ENCODE measurements at places on chromosomes 6 and 20. TPM values are rescaled to one million over a fixed set of nuclear protein-coding genes. Genes with fewer than 3 reads are reported as not detected.

Gene CARMIL1
- total RNA-seq: 61.5 TPM

Gene ATP6V1G2
- 0.55 TPM for total RNA-seq

Gene ITPR3
- 153 TPM for total RNA-seq

Gene MAFB
- 34.0 TPM for total RNA-seq

Gene CCN5
- total RNA-seq: 147 TPM

Gene GOPC
- 17.4 TPM for total RNA-seq

Gene PTCRA
- 5.7 TPM for total RNA-seq

Gene VSTM2L
- 47.2 TPM for total RNA-seq

Gene CYP39A1
- total RNA-seq: 5.3 TPM

Gene PACSIN1
- total RNA-seq: not detected

Gene ENPP3
- total RNA-seq: 1.1 TPM

Gene TOP1
- total RNA-seq: 41.2 TPM

- no peak for DNase-seq
- H3K4me3 ChIP-seq: no peak overlapping the region
- H3K4me1 ChIP-seq: peaks cover 17% of the 10 kb centered on the region
- no peaks in the 10 kb centered on the region for H3K27me3 ChIP-seq
- H3K36me3 ChIP-seq: no peaks in the 10 kb centered on the region
Measured at GRCh38 chr6:4401408-4402368, 266.3 kb upstream of the ECI2 start.

DNA sequence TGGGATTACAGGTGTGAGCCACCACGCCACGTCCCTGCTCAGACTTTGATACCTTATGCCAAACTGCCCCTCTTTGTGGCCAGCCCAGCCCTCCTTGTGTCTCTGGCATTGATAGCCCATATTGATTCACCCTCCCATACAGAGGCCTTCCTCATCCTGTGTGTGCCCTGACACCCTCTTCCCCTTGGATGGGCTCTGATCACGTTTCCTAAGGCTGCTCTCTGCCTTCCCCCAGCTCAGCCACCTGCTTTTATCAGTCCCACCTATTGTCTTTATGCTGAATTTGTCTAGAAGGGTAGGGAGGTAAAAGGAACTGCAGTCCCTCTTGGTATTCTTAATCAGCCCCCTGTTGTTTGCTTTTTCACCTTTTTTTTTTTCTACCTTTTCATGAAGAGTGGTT, 95.9 kb downstream of the CDKAL1 start:
- H3K27me3 ChIP-seq: no peaks in the 10 kb centered on the region
- H3K4me3 ChIP-seq: no peak overlapping the region
- no peaks in the 10 kb centered on the region for H3K4me1 ChIP-seq
- H3K36me3 ChIP-seq: no peaks in the 10 kb centered on the region
- no peak for DNase-seq

GRCh38 chr6:140095532-140095931, 721.1 kb upstream of the CITED2 start:
- no peaks in the 10 kb centered on the region for H3K36me3 ChIP-seq
- H3K4me3 ChIP-seq: no peak overlapping the region
- no peak for DNase-seq
- no peaks in the 10 kb centered on the region for H3K4me1 ChIP-seq
- no peak overlapping the region for H3K27ac ChIP-seq

GRCh38 chr6:26361544-26361943, 3.5 kb upstream of the BTN3A2 start:
- no peaks in the 10 kb centered on the region for H3K27me3 ChIP-seq
- H3K4me3 ChIP-seq: no peak overlapping the region
- no peak overlapping the region for H3K27ac ChIP-seq
- peaks cover 12% of the 10 kb centered on the region for H3K4me1 ChIP-seq
- H3K36me3 ChIP-seq: no peaks in the 10 kb centered on the region
- DNase-seq: no peak

DNA sequence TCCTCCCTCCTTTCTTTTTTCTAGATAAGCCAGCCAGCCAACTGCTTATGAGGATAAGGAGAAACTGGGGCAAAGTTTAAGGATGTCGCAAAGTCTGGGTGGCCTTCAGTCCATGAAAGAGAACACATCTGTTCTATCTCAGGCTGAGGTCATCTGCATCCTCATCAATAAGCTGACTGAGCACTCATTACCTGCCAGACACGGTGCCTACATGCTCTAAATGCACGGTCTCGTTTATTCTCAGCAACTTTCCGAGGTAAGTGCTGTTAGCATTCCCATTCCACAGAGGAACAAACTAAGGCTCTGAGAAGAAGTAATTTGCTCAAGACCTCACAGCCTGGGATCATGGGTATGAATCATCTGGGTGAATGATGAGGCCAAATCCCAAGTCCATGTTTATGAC, 133.1 kb downstream of the BCAS1 start:
- no peaks in the 10 kb centered on the region for H3K27me3 ChIP-seq
- H3K4me3 ChIP-seq: no peak overlapping the region
- H3K36me3 ChIP-seq: no peaks in the 10 kb centered on the region
- no peak for DNase-seq
- H3K27ac ChIP-seq: no peak overlapping the region

GRCh38 chr20:34110745-34111641, 1.1 kb downstream of the EIF2S2 start:
- peak overlapping the region; percentile 96 for H3K27ac ChIP-seq
- peaks cover 53% of the 10 kb centered on the region for H3K4me1 ChIP-seq
- H3K27me3 ChIP-seq: no peaks in the 10 kb centered on the region

DNA sequence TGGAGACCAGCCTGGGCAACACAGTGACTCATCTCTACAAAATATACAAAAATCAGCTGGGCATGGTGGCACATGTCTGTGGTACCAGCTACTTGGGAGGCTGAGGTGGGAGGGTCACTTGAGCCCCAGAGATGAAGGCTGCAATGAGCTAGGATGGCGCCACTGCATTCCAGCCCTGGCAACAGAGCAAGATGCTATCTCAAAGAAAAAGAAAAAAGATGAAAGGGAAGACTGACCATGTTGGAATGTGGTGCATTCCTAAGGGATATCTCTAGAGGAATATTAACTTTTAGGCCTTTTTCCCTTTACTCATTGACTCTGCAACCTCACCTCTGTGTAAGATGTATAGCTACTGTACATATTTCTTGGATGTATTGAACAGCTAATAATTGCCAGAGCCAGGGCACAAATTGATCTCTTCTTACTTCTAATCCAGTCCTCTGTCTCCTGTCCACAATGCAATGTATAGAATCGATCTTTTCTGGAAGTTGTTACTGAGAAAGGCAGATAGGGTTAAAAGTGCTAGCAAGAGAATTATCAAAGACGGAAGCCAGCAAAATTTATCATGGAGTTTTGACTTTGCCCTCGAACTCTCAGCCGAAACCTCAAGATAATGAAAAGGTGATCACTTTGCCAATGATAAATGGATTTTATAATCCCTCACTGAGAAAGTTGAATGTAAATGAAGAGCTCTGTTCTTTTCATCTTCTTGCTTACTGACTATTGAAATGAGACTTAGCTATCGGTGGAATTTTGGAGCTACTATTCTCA, 46.3 kb downstream of the GCNT2 start:
- no peak overlapping the region for H3K4me3 ChIP-seq
- H3K27ac ChIP-seq: no peak overlapping the region
- H3K27me3 ChIP-seq: no peaks in the 10 kb centered on the region
- H3K4me1 ChIP-seq: no peaks in the 10 kb centered on the region
- no peak for DNase-seq

GRCh38 chr6:155221086-155221485, 42.7 kb upstream of the CLDN20 start:
- H3K4me1 ChIP-seq: no peaks in the 10 kb centered on the region
- DNase-seq: no peak
- no peak overlapping the region for H3K27ac ChIP-seq
- no peaks in the 10 kb centered on the region for H3K36me3 ChIP-seq
- H3K27me3 ChIP-seq: no peaks in the 10 kb centered on the region

DNA sequence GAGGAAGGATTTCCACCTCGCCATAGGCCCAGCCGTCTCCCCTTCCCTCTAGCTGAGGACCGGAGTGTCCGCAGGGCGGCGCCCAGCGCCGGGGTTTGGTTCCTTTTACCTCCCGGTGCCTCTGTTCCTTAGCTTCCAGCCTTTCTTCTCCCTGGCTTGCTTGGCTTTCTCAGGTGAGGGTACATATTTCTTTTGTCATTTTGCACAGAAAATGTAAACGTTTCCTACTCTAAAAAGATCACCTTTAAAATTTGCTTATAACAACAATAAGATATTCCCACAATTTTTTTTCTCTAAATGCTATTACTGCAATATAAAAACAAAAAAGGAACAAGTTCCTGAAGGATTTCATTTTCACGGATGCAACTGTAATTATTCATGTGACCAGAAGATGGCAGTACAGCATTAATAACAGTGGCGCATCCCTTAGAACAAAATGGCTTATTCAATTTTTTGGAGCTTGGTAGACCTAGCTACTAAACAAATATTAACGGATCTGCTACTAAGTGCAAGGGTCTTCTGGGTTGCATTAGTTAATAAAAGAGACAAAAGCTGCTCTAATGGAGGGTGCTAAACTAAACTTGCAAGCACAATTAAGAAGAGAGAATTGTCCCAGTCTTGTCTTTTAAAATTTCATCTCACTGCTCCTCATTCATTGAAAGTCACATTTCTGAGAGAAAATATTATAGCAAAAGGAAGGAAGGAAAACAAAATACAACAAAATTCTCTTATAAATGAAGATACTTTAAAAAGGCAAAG, 172.9 kb downstream of the ADGRG6 start:
- no peaks in the 10 kb centered on the region for H3K4me1 ChIP-seq
- H3K4me3 ChIP-seq: no peak overlapping the region
- H3K36me3 ChIP-seq: no peaks in the 10 kb centered on the region

DNA sequence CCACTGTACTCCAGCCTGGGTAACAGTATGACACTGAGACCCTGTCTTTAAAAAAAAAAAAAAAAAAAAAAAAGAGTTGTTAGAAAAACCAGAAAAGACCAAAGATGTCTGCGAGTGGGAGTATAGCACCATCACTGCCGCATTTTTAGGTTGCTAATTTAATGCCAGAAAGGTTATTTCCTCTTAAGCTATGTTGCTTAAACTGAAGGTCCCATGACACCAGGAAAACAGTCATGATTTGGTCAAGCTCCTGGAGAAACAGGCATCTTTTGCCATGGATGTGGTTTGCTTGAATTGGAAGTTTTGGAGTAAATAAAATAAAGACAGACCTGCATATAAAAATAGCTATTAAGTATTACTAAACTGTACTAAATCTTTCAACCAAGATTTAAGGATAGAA, 68.3 kb upstream of the TNFRSF21 start:
- H3K4me3 ChIP-seq: no peak overlapping the region
- H3K27me3 ChIP-seq: no peaks in the 10 kb centered on the region
- no peak overlapping the region for H3K27ac ChIP-seq
- H3K4me1 ChIP-seq: no peaks in the 10 kb centered on the region
- no peak for DNase-seq

DNA sequence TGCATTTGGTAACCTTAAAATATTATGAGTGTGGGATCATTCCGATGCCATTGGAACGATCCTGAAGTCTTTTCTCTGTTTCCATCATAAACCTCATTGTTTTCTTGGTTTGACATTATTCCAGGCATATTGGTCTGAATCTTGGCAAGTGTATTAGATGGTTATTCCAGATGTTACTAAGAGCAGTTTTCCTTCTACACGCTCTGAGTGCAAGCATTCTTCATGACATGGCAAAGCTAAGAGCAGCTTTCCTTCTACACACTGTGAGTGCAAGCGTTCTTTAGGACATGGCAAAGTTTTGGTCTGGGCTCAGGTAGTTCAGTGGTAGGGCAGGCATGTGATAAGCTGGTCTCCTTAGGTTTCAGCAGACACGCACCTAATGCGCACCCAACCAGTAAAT, 53.0 kb downstream of the SMOC2 start:
- no peaks in the 10 kb centered on the region for H3K27me3 ChIP-seq
- H3K4me3 ChIP-seq: no peak overlapping the region
- DNase-seq: no peak

- H3K27ac ChIP-seq: no peak overlapping the region
- no peaks in the 10 kb centered on the region for H3K4me1 ChIP-seq
- no peaks in the 10 kb centered on the region for H3K27me3 ChIP-seq
- DNase-seq: no peak
- H3K36me3 ChIP-seq: no peaks in the 10 kb centered on the region
- no peak overlapping the region for H3K4me3 ChIP-seq
Measured at GRCh38 chr20:19096843-19097242, 115.6 kb upstream of the SLC24A3 start.

- H3K4me3 ChIP-seq: no peak overlapping the region
- no peak for DNase-seq
- no peaks in the 10 kb centered on the region for H3K36me3 ChIP-seq
- no peaks in the 10 kb centered on the region for H3K4me1 ChIP-seq
- no peak overlapping the region for H3K27ac ChIP-seq
Measured at GRCh38 chr6:150207931-150208570, 65.2 kb downstream of the PPP1R14C start.

GRCh38 chr6:15033850-15034203, 212.0 kb upstream of the JARID2 start:
- H3K36me3 ChIP-seq: no peaks in the 10 kb centered on the region
- no peak for DNase-seq
- no peaks in the 10 kb centered on the region for H3K4me1 ChIP-seq
- H3K27me3 ChIP-seq: no peaks in the 10 kb centered on the region
- H3K4me3 ChIP-seq: no peak overlapping the region
- H3K27ac ChIP-seq: no peak overlapping the region

GRCh38 chr6:26375270-26375669, 7.6 kb upstream of the BTN2A2 start:
- H3K36me3 ChIP-seq: peaks cover 29% of the 10 kb centered on the region
- H3K4me3 ChIP-seq: no peak overlapping the region
- no peak overlapping the region for H3K27ac ChIP-seq
- H3K27me3 ChIP-seq: no peaks in the 10 kb centered on the region
- no peaks in the 10 kb centered on the region for H3K4me1 ChIP-seq
- DNase-seq: no peak

DNA sequence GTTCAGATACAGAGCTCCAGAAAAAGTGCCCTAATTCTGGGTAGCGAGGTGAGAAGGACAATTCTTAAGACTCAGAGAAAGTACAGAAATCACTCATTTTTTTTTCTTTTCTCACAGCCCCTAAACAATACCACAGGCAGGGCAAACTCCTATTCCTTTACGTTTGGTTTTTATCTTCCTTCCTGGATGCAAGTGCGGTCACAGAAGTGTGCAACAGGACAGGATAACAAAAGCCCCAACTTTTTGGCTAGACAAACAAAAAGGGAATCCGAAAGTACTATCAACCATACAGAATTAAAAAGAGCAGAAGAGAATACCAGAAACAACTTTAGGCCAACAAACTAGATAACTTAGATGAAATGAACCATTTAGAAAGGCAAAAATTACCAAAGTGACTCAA, 18.4 kb upstream of the BEND6 start:
- DNase-seq: no peak
- H3K27me3 ChIP-seq: no peaks in the 10 kb centered on the region
- H3K36me3 ChIP-seq: no peaks in the 10 kb centered on the region
- no peak overlapping the region for H3K27ac ChIP-seq
- H3K4me1 ChIP-seq: no peaks in the 10 kb centered on the region

GRCh38 chr20:58154113-58154512, 74.3 kb downstream of the ANKRD60 start:
- no peaks in the 10 kb centered on the region for H3K36me3 ChIP-seq
- no peaks in the 10 kb centered on the region for H3K4me1 ChIP-seq
- H3K27me3 ChIP-seq: no peaks in the 10 kb centered on the region
- H3K4me3 ChIP-seq: no peak overlapping the region
- H3K27ac ChIP-seq: no peak overlapping the region

All from upper lobe of left lung (tissue), 6 donors.